ENCODE measurements at places on chromosomes 3 and 15.

GRCh38 chr15:52256366-52256765, 39.2 kb downstream of the MYO5C start:
- no peak for DNase-seq

DNA sequence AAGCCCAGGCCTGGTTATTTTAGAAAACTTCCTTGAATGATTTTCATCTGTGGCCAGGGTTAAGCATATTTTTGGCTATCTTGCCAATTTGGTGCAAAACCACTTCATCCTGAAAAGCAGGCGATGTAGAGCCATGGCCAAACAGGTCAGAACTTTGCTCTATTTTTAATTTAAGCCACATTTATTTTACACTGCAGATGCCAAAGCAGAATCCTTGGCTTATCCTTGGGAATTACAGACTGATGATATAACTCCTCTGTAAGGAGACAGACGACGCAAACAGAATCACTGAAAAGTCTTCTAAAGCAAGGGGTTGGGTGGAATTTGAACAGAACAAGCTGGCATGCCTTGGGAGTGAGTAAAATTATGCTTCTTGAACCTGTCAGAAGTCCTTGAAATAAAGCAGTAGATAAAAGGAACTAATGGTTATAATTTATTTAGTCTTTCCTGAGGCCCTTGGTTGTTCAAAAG, 121.9 kb downstream of the CHST2 start:
- no peak for DNase-seq

GRCh38 chr3:133169331-133170068, 131.3 kb downstream of the TMEM108 start:
- DNase-seq, result no peak

GRCh38 chr3:15063238-15063637, 1.9 kb downstream of the MRPS25 start:
- no peak for DNase-seq

DNA sequence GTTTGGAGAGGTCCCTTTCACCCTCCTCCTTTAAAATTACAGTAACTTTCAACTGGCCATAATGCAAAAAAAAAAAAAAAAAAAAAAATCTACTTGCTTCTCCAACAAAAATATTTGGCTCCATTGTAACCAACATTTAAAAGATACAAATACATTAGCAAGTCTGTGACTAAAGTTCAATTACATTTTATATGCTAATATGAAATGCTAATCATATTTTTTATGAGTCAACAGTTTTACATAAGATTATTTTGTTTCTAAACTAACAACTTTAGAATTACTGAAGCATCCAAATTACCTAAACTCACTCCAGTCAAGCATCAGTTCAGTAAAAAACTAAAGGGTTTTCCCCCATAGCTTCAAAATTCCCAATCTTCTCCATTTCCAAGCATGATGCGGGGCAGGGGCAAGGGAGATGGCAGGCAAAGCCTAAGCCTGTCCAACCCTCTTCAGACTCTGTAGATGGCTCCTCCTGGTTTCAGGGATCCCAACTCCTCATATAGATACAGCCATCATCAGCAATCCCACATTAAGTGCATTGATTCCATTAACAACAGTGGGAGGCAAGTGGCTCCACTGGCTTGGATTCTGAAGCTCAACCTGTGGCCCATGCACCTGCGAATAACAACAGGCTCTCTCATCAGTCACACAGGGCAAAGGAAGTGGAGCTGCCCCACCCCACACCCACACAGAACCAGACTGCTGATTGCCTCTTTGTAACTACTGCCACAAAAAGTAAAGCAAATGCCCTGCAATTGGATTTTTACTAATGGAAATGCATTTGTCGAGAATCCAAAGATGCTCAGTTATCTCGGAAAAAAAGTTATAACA, 15.0 kb downstream of the SFMBT1 start:
- no peak for DNase-seq

GRCh38 chr3:108590460-108590859, 938 bp downstream of the DZIP3 start:
- no peak for DNase-seq

- no peak for DNase-seq
Measured at GRCh38 chr3:14262212-14262611, 83.6 kb downstream of the LSM3 start.

GRCh38 chr15:41259546-41260189, 28.6 kb downstream of the CHP1 start:
- no peak for DNase-seq

GRCh38 chr3:122602011-122602710, 24.7 kb downstream of the PARP15 start:
- DNase-seq, result no peak

- DNase-seq, result no peak
Measured at GRCh38 chr3:117998071-117998470, 1036.6 kb downstream of the IGSF11 start.

DNA sequence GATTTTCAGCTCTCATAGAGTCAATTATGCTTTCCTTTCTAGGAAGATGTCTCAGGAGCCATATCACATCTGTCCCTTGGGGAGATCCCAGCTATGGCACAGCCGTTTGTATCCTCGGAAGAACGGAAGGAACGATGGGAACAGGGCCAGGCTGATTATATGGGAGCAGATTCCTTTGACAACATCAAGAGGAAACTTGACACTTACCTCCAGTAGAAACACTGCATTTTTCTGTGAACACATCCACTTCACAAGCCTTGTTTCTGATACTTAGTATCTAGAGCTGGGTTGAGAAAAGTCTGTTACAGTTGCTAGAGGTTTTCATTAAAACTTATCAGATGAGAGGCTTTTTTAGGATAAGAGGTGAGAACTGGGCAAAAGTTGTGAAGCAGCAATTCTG, 35.4 kb downstream of the GYG1 start:
- no peak for DNase-seq

DNA sequence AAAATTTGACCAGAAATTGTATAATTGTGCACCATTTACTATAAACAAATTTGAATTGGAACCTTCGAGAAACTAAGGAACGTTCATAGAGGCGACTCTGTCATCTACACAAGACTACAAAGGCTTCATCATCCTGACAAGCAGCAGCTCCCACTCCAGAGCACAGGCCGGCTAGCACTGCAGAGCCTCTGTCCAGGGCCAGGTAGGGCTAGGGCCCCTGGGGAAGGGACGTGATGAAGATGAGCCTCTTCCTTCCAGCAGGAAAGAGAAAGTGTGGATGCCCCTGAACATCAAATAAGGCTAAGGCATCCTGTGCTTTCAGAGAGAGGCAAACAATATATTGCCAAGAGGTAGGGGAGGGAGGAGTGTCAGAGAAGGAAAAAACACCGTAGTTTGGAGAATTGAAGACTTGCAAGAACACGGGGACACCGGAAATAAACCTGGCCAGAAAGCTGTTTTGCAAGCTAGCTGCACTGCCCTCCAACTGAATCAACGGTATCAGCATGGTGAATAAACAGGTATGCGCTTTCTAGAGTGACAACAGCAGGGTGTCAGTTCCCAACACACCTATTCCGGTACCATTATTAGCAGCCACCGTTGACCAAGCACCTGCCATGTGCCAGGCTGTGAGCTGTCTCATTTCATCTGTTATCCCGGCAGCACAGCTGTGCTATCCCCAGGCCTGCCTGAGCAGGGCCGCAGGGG, 12.4 kb downstream of the XXYLT1 start:
- DNase-seq, result no peak

DNA sequence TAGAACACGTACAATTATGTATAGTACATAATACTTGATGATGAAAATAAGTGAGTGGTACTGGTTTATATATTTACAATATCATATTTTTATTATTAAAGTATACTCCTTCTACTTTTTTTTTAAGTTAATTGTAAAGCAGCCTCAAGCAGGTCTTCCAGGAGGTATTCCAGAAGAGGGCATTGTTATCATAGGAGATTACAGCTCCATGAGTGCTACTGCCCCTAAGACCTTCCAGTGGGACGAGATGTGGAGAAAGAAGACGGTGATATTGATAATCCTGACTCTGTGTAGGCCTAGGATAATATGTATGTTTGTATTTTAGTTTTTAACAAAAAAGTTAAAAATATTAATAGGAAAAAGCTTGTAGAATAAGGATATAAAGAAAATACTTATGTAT, 40.3 kb upstream of the SCN5A start:
- DNase-seq, result no peak

DNA sequence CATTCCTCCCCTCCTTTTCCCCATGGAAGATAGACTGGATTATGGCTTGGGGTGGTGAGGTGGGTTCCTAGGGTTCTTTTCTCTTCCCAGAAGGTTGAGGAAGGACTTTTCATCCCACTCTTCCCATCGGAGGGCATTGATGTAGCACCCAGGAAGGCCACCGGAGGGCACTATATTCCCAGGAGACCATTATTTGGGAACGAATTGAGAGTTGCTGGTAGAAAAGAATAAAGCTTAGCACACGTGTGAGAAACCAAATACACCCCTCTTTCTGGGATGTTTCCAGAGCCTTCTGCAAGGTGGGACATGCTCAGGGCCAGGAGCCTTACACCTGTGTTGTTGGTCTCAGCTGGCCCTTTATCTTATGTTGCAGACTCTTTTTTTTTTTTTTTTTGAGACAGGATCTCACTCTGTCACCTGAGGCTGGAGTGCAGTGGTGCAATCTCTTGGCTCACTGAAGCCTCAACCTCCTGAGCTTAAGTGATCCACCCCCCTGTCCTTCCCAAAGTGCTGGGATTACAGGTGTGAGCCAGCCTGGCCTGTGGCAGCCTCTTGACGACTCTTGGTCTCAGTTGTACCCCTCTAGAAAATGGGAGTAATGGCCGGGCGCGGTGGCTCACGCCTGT, 6.3 kb upstream of the CDC25A start:
- DNase-seq, result no peak

DNA sequence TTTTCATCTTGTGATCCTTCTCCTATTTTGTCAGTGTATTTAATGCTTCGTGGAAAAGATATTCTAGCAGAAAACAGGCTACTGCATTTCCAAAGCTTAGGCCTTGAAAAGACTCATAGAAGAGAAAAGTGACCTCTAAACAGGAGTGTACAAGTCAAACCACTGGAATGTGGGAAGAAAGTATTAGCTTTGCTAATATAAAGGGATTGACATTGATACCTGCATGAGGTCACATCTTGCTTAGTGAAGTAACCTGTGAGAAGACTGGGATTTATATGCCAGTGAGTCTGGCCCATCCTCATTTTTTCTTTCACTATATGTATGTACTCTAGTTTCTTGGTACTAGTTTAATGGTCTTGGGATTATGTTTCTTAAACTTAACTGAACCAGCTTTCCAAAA, 132.9 kb upstream of the TMC3 start:
- no peak for DNase-seq

GRCh38 chr15:57548835-57549234, 42.9 kb upstream of the MYZAP start:
- no peak for DNase-seq

- DNase-seq, result no peak
Measured at GRCh38 chr3:156859578-156859977, 33.4 kb downstream of the LEKR1 start.
